ENCODE measurements at places on chromosomes 3 and 15.

DNA sequence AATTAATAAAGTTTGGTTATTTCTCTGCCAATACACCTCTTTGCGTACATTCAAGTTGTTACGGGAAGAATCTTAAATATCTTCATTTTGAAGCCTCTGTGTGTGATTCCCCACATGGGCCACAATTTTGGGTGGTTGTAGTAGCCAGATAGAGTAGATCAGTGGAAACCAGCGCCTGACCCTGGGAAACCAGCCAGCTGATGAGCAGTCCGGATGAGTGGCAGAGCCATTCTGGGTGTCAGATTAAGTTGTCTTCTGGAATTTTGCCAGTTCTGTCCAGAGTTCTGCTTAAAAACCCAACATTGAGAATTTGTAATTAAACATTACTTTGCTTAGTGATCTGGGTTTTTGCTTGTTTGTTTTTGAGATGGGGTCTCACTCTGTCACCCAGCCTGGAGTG, 49.7 kb downstream of the MRPS25 start:
- no peak for DNase-seq

DNA sequence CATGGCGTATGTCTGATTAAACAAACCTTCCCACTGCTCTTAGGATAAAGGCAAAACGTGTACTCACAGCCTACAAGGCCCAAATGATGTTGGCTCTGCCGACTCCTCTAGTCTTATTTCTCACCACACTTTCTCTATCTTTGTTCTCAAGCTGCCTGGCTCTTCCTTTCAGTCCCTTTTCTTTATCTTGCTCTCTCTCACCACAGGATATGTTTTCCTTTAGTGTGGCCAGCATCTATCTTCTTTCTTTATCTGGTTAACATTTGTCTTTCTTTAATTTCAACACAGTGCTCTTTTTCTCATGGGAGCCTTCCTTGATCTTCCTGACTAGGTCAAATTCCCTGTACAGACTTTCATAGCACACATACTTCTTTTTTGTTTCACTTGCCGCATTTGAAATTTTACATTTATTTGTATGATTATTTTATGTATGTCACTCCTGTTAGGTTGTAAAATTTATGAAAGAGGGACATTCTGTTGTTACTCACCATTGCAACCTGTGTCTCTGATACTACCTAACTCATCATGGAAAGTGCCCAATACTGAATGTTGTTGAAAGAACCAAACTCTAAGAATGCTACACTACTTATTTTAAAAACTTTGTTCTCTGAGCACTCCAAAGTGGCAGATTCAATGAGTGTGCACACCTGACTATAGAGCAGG, 328.9 kb upstream of the CBLB start:
- DNase-seq: no peak

DNA sequence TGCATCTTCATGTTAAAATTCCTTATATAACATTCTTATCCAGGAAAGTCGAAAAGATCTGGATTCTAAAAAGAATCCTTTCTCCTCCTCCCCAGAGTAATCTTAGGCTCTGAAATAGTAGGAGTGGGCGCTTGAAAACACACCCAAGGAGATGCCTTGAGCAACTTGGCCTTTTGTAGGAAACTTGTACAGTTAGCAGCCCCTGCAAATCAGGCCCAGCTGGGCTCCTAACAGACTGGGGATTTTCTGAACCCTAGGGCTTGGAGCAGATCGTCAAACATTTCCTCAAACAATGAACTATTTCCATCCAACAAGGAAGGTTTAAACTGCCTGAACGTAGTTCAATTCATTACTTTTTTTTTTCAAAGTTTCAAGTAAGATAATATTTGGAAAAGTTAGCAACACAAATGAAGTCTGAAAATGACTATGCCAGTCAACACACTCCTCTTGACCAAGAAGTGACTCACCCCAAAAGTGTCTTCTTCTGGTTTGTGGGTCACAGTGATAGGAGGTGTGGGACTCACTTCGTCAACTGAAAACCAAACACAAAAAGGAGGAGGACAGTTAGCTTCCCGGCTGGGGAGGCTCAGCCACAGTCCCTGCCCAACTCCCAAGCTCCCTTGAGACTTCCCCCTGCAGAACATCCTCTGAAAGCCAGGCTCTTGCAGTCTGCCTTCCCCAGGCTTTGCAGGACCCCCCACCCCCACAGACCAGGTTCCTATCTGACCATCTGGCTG, 129.7 kb downstream of the NTRK3 start:
- DNase-seq: no peak

DNA sequence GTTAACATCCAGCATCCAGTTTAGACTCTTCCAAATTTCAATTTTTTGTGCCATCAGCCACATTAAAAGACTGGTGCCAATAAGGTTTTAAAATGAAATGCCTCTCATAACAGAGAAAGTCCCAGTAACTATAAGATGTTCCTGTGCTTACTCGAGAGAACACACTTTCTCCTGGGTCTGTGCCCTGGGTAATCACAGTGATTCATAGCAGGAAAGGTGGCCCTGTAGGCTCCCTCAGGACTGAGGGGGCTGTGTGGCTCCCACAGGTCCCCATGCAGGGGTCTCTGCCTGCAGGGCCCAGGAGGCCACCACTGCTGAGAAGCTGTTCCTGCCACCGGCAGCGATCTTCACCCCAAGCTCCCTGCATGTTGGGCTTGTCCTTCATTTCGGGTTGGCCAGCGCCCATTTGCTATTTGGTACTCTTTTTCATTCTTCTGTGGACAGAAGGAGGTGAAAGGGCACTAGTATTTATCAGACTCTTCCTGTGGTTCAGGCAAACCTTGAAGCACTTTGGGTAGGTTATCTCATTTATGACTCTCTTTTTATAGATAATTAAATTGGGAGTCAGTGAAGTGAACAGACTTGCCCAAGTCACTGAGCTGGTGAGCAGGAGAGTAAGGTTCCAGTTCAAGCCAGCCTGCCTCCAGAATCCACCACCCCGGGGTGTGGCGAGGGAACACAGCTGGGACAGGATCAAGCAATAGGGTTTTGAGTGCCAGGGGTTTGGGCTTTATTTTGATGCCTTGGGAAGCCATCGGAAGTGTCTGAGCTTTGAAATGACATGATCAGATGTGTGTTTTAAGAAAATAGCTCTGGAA, 44.2 kb upstream of the PLXNA1 start:
- no peak for DNase-seq

DNA sequence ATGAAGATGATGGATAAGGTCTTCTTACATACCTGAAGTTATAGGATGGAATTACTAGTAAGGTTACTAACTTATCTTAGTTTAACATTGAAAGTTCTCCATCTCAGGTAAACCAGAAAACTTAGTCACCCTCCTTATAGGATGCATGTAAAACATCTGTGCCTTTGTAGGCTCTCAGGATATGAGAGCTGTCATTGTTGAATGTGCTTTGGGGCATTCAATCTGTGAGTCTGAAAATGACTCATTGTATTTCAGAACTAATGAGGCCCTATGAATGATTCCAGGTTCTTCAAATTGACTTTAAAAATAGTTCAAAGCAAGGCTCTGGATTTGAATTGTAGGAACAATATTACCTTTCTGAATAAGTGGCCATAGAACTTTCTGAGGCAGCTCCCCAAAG, 237.7 kb upstream of the AZI2 start:
- no peak for DNase-seq

GRCh38 chr3:189013224-189013888, 158.4 kb upstream of the TPRG1 start:
- no peak for DNase-seq

GRCh38 chr3:141442446-141442845, 44.4 kb upstream of the RASA2 start:
- DNase-seq: no peak

GRCh38 chr3:29606416-29606815, 325.5 kb downstream of the RBMS3 start:
- no peak for DNase-seq

DNA sequence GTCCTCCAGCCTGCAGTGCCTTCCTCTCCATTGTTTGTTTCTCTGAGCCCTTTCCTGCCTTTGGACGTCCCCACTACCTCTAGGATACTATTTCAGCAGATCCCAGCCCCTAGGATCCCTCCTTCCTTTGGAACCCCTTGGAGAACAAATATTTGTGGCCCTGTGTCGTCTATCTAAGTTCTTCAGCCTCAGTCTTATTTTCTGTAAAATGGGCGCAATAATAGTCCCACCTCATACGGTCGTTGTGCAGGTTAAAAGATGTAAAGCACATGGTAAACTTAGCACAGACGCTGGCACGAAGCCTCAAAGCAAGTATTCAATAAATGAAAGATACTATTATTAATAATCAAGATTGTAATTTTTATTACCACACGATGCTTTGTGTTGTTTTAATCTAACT, 122.0 kb downstream of the SV2B start:
- DNase-seq: no peak

DNA sequence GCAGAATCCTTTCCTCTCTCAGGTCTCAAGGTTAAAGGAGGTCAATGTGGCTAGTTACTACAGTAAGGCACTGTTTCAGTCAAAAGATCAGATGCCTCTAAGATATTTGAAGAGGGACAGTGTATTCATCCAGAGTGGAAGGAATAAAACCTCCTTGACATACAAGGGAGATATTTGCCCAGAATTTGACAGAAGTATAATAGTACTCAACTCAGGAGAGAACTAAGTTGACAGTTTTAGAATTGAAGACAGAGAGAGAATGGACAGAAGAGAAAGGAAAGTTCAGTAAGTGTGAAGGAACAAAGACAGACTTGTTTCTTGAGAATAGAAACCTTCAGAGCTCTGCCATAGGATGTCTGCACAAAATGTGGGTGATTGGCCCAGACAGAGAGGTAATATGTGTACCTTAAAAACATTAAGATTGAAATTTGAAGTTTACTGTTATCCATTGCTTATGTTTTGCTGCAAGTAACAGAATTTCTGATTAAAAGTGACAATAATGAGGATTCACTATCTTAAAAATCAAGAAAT, 507.1 kb downstream of the IGSF11 start:
- no peak for DNase-seq

DNA sequence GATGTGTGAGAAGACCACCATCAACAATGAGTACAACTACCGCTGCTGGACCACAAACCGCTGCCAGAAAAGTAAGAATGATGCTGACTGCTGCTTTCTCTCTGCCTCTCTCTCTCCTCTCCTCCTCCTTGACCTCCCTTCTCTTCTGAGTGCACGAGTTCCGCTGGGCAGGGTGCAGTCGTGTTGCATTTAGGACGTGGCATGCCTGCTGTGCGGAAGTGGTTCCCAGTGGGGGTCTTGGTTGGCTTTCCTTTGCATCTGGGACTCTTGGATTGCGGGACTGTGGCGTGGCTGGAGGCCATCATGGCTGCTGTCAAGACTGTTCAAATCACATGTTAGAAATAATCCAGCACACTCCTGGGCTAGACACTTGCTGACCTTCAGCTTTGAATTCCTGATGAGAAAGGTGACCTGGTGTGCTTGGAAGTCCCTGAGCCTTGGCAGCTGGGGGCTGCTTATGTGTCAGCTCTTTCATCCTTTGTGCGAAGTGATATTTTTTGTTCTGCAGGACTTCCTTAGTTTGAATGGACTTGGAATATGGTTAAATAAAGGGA, 59.8 kb downstream of the IGF1R start:
- DNase-seq: no peak

DNA sequence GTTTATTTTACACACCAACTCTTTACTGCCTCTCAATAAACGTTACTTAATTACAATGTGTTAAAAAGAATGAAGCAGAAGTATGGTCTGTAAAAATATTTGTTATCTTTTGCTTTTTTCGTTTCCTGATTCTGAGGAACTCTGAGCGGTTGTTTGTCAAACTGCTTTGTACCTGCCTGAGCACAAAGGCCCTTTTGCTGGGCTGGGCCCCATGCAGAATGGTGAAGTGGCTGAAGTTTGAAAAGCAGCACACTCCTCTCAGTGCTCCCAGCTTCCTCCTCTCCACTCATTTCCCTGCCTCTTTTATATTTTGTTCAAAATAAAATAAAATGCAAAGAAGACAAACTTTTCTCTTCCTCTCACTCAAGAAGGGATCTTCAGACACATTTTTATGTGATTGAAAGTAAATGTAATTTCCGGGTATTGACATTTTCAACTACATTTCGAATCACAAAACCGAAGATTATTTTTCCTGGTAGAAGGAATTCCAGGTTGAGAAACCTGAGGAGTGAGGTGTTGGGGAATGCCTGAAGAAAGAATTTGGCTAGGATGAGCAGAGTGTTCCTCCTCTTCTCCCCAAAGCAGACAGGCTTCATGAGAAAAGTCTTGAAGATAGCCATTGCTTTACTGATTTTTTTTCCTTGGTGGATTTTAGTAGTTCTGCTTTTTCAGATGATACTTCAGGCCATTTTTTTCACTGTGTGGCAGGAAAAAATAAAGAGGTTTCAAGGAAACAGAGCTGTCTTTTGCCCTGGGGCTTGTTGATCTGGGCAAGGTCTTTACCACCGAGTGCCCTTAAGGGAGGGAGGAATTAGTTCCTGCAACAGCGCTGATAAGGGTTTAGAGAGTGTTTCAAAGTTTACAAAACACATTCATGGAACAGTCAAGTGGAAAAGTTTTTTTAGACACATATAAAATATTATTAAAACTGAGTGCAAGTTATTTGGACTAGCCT, 229.8 kb downstream of the NFKBIZ start:
- no peak for DNase-seq

DNA sequence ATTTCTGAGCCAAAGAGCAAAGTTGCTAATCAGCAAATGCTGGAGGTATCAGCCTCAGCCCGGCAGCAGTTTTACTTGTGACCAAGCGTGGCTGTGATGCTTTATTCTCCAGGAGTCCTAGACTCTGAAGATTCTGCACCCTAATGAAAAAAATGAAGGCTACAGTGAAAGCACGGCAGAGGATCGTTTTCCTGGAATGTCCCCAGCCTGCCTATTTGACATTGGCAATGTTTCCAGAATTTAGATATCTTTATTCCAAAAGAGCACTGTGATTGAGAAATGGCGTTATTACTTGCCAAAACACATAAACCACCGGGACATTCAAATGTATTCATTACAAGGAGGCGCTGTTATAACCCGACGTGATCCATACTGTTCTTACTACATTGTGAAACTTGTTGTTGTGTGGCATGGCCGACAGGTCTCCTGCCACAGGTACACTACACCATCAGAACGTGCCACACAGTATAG, 263.8 kb downstream of the SLCO3A1 start:
- no peak for DNase-seq

DNA sequence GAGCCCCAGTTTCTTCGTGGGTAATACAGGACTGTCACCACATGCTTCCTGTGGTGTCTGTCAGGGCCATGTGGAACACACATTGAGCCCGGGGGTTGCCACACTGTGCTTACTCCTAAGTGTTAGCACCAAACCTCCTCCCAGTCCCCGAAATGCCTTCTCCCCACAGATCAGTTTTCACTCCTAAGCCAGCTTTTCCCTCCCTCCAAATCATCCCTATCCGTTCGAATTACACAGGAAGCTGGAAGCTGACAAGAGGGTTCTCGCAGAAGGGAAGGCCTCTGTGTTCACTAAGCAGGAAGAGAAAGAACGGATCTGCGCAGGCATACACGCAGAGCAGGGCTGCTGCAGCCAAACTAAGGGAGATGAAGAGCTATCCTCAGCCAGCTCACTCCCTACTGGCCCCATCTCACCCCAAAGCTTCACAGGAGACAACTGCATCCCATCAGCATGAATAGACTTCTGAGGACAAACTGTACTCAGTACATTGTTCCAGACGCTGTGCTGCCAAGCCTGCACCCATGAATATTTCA, 32.3 kb downstream of the XXYLT1 start:
- no peak for DNase-seq

GRCh38 chr3:16378415-16378814, 113.4 kb downstream of the OXNAD1 start:
- no peak for DNase-seq
